ENCODE measurements at places on chromosomes 1 and 21.
A peak's percentile ranks its signal among the peaks of the same experiment; 100 is the strongest.

DNA sequence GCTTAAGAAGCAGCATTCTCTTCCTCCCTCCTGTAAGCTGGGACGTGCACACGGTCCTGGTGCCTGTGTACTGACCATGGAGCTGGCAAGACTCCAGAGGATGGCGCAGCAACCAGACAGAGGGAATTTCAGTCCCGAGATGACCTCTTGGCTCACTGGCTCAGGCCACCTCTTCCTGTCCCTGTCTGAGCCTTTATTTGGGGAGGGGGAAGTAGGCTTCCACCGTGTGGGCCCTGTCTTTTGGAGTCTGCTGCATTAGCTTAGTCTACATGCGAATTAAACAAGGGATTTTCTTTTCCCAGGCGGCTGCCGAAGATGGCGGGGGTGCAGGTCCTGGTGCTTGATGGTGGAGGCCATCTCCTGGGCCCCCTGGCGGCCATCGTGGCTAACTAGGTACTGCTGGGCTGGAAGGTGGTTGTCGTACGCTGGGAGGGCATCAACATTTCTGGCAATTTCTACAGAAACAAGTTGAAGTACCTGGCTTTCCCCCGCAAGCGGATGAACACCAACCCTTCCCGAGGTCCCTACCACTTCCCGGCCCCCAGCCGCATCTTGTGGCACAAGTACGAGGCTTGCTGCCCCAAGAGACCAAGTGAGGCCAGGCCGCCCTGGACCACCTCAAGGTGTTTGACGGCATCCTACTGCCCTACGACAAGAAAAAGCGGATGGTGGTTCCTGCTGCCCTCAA, 10.2 kb downstream of the IL24 start:
- no peak for DNase-seq

DNA sequence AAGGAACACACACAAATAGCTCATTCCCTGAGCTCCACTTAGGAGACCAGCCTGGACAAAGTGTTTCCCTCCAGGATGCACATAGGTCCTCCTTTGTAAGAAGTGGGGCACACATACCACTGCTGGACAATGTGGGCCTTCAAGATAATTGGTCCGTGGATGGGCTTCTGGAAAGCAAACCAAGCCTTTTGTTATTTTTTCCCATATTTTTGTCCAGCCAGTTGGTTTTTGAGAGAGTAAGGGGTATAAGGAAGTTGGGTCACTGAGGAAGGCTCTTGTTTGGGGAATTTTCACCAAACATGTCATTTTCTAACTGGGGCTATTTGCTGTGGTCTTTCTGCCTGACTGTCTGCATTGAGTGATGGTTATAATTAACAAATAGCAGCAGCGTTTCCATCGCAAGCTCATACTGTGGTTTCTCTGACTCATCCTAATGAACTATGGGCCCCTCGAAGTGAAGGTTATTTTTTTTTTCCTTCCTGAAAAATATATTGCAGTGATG, 306.3 kb upstream of the DUSP10 start:
- peak; percentile 54 for DNase-seq

DNA sequence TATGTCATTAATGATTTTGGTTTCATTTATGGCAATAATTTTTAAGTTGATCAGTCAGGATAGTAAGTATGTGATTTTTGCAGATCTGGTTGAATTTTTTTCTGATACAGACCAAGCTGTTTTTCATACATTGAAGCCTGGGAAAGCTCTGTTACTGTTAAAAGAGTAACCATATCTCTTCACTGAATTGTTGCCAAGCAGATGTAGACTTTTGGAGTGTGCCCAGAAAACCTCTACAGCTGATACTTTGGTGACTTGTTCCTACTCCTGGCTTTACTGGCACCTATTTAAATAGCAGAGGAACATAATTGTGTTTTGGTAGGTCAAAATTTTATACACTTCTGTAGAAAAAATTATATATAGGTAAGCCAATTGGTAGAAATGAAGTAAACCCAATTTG, 49.4 kb downstream of the NFIA start:
- DNase-seq: no peak

GRCh38 chr1:215617979-215618378, 50.9 kb downstream of the KCTD3 start:
- DNase-seq: no peak

DNA sequence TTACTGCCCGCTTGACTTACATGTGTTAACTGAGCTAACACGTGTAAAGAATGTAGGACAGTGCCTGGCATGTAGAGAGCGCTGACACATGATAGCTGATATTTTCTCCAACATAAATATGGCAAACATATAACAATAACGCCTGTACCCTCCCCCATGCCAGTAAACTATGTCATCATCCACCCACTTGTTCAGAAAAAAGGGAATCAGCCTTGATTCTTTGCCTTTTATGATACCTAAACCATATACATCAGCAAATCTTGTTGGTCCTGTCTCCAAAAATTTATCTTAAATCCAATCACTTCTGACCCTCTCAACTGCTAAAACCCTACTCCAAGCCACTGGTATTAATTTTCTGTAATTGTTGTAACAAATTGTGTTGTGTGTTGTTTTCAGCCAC, 1.1 kb upstream of the ZNF692 start:
- no peak for DNase-seq

- no peak for DNase-seq
These were observed 1.3 kb upstream of the LAPTM5 start for GRCh38 chr1:30758785-30759380.

DNA sequence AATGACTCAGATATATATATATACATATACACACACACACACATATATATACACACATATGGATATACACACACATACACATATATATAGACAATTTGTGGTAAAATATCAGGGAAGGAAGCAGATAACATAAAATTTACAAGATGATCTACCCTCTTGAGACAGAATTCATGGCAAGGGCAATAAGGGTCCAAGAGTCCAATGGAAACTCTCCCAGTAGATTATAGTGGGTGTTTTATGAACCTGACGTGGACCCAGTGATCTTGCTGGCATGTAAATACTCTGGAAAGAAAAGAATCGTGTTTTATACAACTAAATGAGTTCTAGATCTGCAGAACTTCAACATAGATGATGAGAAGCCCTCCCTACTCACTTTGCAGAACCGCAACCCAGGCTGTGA, 49.3 kb downstream of the DENND1B start:
- DNase-seq: no peak

GRCh38 chr1:222306011-222306410, 241.9 kb downstream of the HHIPL2 start:
- DNase-seq: no peak

- peak; percentile 40 for DNase-seq
These were observed 8.6 kb downstream of the LDLRAD1 start for GRCh38 chr1:54009406-54009805.

- no peak for DNase-seq
These were observed 4.0 kb upstream of the SLC35A3 start for GRCh38 chr1:99965646-99966375.

GRCh38 chr21:36330904-36331303, 10.9 kb downstream of the MORC3 start:
- DNase-seq: no peak

DNA sequence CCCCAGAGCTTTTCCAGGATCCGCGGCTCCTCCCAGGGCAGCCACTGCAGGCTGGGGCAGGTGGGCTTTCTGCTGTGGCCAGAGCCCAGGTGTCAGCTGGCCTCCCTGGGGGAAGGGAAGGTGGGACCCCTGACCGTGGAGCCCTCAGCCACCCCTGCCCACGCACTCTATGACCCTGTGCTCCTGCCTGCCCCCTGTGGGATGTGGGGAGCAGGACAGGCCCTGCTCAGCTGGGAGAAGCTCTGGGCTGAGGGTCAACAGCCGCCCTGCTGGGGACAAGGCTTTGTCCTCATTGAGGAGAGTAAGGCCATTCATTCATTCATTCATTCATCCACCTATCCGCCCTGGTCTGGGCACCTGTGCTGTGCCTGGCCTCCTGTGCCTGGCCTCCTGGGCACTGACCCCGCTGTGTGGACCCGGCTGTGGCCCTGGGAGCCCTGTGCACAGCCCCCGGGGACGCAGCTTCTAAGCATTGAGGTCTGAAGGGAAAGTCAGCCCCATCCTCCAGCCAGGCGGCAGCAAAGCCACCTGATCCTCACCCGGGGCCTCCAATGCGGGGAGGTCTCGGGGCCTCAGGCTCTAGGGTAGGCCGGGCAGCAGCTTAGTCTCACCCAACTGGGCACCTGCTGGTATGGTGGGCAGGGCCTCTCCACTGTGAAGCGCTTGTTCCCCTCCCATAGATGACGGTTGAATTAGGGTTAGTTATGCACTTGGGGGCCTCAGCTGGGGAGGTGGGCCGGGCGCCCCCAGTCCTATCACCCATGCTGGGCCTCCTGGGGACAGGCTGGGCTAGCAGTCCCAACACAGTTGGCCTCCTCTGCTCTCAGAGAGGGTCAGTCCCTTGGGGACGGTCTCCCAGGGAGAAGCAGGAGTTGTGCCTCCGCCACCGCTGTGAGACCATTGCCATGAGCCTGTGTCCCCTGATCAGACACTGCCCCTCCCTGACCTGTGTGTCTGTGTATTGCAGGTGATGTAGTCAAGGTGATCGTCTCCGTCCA, 6.0 kb downstream of the TNFRSF14 start:
- DNase-seq: no peak

DNA sequence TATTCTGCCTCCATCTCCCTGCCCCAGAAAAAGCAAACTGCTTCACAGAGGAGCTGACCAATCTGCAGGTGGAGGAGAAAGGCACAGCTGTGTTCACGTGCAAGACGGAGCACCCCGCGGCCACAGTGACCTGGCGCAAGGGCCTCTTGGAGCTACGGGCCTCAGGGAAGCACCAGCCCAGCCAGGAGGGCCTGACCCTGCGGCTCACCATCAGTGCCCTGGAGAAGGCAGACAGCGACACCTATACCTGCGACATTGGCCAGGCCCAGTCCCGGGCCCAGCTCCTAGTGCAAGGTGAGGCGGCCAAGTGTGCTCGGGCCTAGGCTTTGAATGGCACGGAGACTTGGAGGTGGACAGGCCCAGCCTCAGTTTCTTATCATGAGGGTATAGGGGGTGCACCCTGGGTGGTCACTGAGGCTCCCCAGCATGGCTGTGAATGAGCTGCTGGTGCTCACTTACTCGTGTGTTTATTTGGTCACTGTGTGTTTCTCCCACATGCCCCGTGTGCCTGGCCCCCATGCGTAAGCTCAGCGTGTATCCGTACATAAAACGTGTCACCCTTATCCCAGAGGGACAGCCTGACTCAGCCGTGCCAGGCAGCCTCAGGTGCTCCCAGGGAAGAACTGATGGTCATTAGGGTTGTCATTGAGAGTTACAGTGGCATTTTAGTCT, 75.8 kb downstream of the OBSCN start:
- peak; percentile 46 for DNase-seq

DNA sequence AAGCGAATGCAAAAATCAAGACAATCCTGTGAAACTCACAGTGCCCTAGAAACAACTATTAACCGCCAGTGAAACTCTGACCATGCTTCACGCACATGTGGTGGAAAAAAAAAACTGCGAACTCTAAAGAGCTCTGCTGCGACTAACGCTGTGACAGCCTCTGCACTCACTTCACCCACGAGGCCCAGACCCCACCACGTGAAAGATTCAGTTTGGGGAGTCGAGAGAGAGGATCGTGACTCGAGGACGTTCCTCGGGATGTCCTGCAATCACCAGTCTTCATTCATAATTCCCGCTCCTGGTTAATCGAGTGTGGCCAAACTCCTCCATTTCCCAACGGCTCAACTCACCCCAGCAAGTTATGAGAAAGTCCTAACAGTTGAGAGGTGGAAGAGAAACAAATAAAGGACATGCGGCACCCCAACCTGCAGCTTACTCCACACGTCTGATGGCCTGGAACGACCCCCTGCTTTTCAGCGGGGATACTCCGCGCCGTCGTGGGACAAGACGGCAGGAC, 1.1 kb downstream of the SERBP1 start:
- no peak for DNase-seq

GRCh38 chr1:2023187-2023586, 4.0 kb downstream of the GABRD start:
- no peak for DNase-seq

- DNase-seq: no peak
These were observed 519.5 kb downstream of the RWDD3 start for GRCh38 chr1:95753382-95754016.

DNA sequence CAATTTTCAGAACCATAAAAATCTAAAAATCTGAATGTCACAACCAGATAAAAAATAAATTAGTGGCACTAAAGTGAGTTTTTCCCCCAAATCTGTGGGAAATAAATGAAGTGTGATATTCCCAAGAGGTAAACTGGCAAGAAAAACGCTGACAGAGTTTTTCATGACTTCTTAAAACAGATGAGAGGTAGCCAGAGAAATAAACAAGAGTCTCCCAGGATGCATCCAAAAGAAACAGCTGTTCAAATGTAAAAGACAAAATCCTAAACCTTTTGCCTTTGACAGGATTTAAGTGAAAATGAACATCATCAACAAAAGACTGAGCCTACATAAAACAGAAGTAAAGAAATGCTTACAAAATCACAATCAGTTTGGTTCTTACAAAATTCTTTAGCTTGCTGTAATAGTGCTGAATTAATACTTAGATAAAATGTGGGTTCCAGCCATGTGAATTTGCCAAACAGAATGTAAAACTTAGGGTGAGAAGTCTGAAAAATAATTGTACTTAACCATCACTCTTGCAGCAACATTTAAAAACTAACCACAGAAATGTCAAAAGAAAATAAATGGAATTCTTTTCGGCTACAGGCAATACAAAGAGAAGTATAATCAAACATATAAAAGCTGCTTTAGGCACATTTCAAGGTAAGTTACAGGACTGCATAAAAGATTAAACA, 133.6 kb downstream of the EIF4G3 start:
- DNase-seq: no peak

GRCh38 chr1:61221642-61222041, 139.3 kb downstream of the NFIA start:
- no peak for DNase-seq

DNA sequence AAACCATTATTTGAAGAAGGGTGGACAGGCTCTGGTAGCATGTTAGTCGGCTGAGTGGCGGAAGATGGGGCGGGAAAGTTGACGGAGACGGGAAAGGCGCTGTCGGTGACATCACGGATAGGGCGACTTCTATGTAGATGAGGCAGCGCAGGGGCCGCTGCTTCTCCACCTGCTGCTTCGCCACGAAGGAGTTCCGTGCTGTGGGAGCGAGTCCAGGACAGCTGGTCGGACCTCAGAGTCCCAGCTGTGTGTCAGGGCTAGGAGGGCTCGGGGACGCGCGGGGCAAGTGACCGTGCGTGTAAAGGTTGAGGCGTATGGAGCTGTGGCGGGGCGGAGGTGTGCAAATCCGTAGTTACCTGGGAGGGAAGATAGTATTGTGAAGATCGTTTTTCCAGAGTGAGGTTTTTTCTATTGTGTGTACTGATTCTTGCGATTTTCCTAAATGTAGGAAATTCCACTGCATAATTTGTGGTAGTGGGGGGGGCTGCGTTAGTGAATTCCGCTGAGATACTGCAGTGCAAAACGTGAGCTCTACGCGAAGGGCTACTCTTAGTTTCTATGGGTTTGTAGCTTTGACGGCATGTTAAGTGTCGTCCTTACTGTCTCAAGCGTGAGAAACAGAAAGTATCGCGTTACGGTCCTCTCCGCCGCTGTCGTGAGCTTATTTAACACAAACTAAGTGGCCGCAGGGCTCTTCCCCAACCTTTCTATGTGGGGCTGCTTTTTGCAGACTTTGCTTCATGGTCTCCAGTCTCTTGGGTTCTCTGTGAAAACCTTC, 111.2 kb upstream of the NBPF11 start:
- peak; percentile 97 for DNase-seq

All from islet precursor cell (in vitro differentiated cells).